ENCODE measurements at places on chromosomes 5 and 9.

GRCh38 chr9:69293156-69293555, 31.9 kb upstream of the ENTREP1 start:
- DNase-seq: no peak

GRCh38 chr5:32473072-32473471, 28.5 kb upstream of the ZFR start:
- no peak for DNase-seq

DNA sequence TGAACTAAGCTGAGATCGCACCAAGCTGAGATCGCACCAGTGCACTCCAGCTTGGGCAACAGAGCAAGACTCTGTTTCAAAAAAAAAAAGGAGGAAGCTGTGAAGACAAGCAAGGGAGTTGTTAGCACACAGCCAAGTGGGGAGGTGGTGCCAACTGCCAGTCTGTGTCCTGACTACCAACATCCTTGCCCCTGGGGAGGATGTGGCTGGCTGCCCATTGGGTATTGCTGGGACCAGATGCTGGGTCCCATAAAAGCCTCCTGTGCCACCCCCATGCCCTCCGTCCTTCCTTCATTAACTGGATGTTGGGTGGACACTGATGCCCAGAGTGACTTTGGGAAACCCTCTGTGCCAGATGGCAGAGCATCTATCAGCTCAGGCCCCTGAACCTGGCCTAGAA, 157.1 kb upstream of the COL5A1 start:
- no peak for DNase-seq

DNA sequence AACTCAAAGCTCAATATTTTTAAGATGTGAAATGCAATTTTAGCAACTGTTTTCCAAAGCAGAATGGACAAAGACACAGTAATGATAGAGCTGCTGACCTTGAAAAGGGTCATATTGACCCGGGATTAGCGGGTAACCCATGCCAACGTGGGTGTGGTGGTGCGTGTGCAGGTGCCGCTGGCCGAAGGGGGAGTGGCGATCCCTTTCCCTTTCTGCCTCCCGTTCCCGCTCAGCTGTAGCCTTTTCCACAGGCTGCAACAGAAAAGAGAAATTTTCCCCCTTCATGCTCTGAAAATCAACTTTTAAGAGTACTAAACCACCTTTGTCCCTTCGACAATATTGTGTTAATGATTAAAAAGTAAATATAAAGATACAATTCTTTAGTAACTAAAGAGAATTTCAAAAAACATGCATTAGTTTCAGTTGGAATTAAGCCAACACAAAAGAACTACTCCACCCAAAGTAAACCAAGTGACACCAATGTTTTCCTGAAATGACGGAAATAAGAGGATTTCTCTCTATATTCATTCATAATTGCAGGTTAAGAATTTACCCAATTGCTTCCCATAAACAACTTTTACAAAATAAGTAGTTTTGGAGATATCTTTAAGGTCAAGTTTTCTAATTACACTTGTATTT, 105.2 kb downstream of the ZNF608 start:
- no peak for DNase-seq

- DNase-seq: no peak
Observed at GRCh38 chr5:136656811-136657210, 291.5 kb upstream of the TRPC7 start.
